Activated CD8-positive, alpha-beta T cell treated with anti-CD3 and anti-CD28 coated beads, Interleukin-2, amount 10 ng/mL, durations not matched to agents 7 days and 5 days (primary cell): ENCODE measurements at places on chromosomes 6 and 20.

- no peak for DNase-seq
These were observed 78.4 kb upstream of the CCN6 start for GRCh38 chr6:111975466-111975865.

DNA sequence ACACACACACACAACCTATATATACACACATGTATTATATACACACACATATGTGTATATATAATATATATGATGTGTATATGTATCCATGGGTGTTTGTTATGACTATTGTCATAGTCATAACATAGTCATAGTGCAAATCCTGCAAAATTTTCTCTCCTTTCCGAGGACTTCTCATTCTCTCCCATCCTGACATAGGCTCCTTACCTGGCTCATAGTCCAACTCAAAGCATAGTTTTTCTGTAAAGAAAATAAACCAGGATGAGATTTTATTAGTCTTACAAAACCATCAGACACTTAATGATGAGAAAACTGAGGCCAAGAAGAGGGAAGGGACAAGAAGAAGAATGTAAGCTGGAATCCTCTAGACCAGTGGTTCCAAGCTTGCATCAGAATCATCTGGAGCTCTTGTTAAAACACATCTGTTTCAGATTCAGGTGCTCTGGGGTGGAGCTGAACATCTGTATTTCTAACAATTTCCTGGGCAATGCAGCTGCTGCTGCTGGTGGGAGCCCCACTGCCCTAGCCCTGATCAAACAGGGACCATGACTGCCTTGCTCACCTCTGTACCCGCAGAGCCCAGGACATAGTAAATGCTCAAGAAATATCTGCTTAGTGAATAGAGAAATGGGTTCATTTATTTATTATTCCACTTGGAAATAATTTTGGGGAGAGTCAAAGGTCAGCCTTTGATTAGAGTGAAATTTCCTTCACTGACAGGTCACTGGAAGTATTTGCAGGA, 5.3 kb downstream of the TRIM10 start:
- no peak for DNase-seq

DNA sequence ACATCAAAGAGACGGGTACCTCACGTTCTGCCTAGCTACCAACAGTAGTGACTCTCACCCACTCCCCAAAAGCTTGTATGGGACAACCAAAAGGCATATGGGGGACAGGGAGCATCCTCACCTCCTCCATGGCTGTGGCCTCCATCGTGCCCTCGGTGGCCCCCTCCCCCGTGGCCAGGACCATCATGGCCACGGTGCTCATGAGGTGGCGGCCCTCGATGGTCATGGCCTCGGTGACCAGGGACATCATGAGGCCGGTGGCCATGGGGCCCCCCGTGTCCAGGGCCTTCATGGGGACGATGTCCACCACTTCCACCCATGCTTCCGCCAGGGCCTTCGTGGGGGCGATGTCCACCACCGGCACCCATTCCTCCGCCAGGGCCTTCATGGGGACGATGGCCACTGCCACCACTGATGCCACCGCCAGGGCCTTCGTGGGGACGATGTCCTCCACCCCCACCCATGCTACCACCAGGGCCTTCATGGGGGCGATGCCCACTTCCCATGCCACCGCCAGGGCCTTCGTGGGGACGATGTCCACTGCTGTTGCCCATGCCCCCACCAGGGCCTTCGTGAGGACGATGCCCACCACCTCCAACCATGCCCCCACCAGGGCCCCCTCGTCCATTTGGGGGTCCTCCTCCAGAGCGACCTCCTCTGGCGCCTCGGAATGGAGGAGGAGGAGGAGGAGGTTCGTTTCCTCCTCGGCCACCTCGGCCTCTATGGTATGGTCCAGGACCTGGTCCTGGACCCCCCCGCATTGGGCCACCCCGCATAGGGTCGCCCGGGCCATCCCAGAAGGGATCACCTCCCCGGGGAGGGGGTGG, 15.0 kb downstream of the PPP1R10 start:
- no peak for DNase-seq

GRCh38 chr20:50230871-50231560, 40.4 kb downstream of the CEBPB start:
- no peak for DNase-seq

DNA sequence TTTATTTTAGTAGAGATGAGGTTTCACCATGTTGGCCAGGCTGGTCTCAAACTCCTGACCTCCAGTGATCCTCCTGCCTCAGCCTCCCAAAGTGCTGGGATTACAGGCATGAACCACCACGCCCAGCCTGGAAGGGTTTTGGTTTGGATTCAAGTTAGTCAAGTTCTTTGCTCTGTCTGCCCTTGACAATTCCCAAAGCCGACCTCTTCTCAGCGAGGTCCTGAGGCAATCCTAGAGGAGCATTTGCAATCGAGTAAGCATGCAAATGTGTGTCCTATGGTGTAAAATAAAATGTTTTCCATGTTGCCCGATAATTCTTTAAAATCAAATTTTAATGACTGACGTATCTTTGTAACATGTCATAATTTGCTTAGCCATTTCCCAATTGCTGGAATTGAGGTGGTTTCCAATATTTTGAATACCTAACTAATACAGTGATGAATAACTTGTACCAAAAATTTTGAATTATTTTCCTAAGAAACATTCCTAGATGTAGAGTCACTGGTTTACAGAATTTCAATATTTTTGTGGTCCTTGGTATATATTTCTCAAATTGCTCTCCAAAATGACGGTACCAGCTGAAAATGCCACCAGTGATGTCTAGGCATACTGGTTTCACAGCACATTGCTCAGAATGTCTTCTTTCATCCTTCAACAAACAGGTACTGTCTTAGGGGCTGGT, 38.7 kb downstream of the GTF2H5 start:
- DNase-seq: no peak

DNA sequence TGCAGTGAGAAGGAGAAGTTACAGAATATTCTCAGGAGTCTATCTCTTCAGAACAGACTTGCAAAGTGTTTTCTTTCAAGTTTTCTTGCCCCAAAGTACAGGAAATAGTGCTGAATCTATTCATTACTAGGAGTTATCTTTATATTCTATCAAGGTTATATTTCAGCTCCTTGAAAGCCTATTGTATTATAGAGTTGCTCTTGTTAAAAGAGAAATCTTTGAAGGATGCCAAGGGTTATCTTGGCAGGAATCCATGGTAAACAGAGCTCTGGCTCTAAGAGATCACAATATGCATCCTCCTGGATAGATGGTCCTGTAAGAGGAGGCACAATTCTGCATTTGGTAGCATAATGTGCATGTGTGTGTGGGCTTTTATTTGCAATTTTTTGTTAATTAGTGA, 21.2 kb upstream of the SNRPB2 start:
- no peak for DNase-seq

GRCh38 chr6:114718716-114719270, 376.0 kb upstream of the HS3ST5 start:
- no peak for DNase-seq

DNA sequence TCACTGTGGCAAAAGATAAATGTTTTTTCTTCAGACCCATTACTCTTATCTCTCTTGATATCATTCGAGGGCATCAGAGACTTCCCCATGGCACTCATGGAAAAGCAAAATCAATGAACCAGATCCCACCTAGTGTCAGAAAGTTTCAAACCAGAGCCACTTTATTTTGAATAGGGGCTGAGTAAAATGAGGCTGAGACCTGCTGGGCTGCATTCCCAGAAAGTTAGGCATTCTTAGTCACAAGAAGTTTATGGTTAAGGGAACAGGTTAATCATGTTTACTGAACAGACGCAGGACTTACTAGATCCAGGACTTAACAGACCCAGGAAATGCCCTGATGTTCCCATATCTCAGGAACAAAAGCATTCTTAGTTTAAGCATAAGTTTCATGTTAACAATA, 369.9 kb downstream of the BTBD3 start:
- no peak for DNase-seq

DNA sequence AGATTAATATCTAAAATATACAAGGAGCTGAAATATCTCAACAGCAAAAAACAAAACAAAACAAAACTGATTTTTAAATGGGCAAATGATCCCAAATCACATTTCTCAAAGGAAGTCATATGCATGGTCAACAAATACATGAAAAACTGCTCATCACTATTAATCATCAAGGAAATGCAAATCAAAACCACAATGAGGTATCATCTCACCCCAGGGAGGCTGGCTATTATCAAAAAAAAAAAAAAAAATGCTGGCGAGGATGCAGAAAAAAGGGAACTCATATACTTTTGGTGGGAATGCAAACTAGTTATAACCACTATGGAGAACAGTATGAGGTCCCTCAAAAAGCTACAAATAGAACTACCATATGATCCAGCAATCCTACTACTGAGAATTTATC, 34.6 kb downstream of the REPS1 start:
- DNase-seq: no peak

DNA sequence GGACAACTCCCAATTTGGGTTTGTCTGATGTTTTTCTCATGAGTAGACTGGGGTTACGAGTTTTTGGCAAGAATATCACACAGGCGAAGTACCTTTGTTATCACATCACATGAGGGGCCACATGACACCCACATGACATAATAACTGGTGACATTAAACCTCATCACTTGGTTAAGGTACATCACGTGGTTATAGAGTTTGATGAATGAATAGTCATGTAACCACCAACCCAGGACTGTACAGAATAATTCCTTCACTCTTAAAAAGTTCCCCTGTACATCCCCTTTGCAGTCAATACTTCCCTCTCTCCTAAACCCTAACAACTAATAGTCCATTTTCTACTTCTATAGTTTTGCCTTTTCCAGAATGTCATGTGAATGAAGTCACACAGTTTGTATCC, 83.4 kb downstream of the REV3L start:
- DNase-seq: no peak

DNA sequence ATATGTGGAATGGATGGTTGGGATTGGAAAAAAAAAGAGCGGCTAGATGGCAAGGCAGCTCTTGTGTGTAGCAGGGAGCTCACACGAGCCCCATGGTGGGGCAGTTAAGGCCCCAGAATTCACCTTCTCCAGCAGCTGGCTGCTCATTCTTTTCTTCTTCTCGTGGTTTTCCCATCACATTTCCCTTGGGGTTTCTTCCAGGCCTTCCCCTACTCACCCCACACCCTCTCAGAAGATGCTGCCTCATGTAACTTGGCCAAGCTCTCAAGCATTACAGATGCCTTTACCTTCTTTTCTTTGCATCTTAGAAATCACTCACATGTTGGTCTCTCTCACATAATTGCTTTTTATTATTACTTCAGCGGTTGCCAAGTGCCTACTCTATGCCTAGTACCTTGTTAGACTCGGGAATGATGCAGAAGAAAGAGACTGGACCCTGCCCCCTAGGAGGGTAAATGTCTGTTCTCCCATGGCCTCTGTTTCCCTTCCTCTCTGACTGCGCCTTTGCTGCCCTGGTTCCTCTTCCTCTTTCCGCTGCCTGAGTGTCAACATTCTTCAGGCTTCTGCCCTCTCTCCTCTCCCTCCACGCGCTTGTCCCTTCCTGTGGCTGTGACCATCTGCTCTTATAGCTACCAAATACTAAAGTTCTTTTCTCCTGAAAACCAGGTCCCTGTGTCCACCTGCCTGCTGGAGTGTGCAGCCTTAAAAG, 28.6 kb downstream of the PPARD start:
- DNase-seq: no peak

- DNase-seq: no peak
These were observed 498.7 kb downstream of the TENT5A start for GRCh38 chr6:81253821-81254220.

GRCh38 chr6:1279065-1279464, 32.8 kb upstream of the FOXQ1 start:
- DNase-seq: no peak

DNA sequence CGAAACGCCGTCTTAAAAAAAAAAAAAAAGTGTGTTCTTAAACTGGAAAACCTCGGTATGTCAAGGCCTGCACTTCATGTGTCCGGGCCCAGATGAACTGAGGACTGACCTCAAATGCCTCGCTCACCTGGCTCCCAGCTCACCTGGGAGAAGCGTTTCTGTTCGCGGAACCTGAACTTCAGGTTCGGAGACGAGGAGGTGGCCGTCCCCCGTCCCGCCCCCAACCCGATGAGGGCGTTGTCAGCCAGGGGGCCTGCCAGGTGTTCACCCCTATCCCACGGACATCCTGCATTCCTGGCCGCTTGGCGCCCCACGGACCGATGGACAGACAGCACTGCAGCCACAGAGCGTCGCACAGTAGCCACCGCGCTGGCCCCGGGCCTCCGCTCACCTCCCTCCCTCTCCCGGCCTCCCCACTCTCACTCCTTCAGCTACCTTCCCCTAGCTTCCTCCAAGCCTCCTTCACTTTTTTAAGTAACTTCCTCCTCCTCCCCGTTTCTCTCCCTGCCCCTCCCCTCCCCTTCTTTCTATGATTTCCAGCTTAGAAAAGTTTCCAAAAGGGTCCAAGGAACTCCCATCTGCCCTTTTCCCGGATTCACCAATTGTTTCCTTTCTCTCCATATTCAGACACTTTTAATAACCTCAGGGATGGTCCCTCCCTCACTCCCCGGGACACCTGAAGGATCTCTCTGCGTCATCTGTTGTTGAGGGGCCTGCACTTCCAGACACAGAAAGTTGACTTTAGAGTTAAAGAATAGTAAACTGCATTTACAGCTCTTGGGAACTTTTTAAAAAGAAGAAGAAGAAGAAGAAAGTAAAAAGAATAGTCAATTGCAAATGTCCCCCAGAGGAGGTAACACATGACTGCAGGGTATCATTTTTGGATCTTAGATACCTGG, 22.7 kb upstream of the MCM3 start:
- DNase-seq: no peak

DNA sequence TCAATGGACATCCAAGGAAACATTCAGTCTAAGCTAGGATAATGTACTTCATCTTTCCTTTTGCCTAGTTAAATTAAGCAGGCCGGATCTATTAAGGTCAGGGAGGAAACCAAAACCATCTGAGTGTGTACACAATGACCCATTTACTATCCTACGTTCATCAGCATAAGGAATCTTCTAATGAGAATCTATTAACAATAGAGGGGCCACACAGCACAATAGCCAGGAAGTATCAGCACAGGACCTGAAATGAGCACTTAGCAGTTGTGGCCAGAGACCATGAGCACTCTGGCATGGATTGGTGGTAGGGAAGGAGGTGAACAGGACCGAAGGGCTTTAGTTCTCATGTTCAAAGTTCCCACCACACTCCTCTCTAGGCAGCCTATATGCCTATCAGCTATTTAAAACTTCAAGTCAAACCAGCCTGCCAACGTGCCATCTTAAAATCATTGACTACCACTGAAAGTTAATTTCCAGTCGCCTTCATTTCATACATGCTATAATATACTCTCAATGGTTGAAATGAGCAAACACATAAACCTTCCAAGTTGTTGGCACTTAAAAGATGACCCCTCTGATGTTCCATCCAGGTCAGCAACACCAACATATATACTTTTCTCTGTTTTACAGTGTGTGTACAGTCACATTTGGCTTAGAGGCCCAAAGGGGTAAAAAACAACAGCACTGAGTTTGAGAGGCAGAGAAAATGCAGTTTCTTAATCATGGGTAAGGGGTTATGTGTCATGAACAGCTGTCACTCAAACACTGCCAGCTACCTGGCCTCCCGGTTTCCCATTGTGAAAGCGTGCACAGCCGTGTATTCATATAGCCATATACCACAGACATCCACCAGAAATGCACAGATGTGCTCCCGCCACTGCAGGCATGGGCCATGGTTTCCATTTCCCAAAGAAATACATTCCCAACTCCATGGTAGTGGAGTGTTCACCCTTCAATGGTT, 184.3 kb downstream of the TBXT start:
- no peak for DNase-seq

GRCh38 chr6:152978058-152978457, 4.8 kb downstream of the FBXO5 start:
- no peak for DNase-seq

GRCh38 chr20:61694682-61695081, 371.0 kb downstream of the TAF4 start:
- DNase-seq: no peak
